ENCODE measurements at places on chromosomes 3 and 15.

GRCh38 chr15:84749111-84749991 lies 959 bp downstream of the ZNF592 start:
- DNase-seq, result peak; percentile 49

- DNase-seq, result no peak
Observed at GRCh38 chr3:134711284-134711683, 60.5 kb upstream of the KY start.

DNA sequence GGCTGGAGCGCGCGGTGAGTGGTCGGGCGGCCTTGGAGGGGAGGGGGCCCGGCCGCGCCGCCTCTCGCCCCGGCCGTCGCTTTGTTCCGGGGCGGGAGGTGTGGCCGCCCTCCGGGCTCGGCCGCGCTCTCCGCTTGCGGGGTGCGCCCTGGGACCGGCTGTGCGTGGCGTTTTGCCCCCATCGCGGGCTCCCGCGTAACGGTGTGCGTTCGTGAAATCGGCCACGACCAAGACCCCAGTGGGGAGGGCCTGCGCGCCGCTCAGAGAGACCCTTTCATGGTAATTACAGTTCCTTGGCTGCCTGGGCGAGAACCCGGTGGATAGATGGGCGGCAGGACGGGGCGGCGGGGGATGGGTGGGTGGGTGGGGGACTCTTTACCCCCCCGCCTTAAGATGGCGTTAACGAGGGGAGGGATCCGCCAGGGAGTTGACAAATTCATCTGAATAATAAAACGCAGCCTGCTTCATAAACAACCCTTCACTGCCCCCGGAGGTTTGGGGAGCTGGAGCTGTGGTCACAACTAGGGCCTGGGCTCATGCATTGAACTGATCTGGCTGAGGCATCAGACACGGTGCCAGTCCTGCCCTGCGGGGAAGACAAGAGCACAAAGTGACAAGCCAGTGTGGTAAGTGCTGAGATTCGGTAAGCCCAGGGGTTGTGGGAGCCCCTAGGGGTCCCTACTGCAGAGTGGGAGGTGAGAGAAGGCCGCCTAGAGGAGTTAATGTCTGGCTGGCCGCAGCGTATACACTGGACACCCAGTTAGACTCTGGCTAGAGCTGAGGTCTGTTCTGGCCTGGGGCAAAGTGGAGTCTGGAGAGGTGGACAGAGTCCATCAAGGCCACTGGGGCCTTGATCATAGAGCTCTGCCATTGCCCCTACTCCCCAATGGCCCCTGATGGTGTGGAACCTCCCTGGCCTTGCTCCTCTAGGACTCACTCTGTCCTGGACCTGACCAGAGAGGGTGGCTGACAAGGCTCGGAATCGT lies 668 bp downstream of the MRAS start:
- DNase-seq, result no peak

DNA sequence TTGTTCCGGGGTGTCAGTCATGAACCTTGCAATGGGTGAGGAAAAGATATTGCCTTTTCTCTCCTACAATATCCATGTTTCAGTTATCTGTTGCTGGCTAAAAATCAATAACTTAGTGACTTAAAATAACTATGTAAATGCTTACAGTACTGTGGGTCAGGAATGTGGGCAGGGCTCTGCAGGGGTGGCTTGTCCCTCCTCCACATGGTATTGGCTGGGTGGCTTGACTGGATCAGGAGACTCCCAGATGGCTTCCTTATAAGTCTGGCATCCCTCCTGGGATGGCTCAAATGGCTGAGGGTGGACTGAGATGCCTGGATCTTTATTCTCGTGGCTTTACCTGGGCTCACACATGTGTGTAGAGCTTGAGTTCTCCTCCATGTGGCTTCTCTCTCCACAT lies 47.5 kb downstream of the GTPBP8 start:
- DNase-seq, result no peak

GRCh38 chr3:99997293-99997692 lies 117.0 kb downstream of the FILIP1L start:
- DNase-seq, result no peak

GRCh38 chr3:169564883-169565282 lies 98.6 kb downstream of the MECOM start:
- DNase-seq, result no peak

DNA sequence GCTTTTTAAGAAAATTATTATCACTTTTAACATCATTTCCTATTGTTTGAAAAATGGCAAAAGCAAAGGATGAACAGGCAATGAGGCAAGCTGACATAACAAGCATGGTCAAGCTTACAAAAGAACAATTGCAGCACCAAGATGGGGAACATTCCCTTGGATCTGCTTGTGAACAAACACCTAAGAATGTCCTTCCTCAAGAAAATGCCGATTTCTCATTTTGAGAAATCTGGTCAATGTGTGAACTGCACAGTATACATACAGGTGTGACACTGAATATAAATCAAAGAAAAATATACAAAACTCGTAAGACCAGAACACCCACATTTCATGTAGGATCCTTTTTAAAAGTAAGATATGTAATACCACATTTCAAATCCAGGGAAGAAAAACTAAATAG lies 58.9 kb downstream of the LRRFIP2 start:
- no peak for DNase-seq

- no peak for DNase-seq
Observed at GRCh38 chr3:106114848-106115247, 246.0 kb upstream of the CBLB start.
